NCI-H1092 (cell line): ENCODE measurements at places on chromosomes 1 and 21.
A peak's percentile ranks its signal among the peaks of the same experiment; 100 is the strongest.

GRCh38 chr21:46322351-46323226 lies 1.1 kb downstream of the C21orf58 start:
- DNase-seq: no peak

DNA sequence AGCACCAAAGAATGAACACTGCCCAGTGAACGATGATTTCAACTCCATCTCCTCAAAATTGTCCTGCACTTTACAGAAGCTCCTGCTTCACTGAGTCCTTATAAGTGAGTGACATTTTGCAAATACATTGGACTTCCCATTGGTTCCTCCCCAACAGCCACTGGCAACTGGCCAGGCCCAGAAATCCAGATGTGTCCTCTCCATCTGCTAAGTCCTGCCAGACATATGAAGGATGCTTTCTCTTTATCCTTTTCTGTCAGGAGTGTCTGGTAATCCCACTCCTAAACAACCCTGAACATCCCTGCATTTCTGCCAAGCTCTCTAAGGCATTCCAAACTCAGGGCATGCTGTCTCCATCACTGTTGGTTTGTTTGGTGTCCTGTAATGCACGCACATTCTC lies 271.8 kb downstream of the RRAGC start:
- DNase-seq: no peak

DNA sequence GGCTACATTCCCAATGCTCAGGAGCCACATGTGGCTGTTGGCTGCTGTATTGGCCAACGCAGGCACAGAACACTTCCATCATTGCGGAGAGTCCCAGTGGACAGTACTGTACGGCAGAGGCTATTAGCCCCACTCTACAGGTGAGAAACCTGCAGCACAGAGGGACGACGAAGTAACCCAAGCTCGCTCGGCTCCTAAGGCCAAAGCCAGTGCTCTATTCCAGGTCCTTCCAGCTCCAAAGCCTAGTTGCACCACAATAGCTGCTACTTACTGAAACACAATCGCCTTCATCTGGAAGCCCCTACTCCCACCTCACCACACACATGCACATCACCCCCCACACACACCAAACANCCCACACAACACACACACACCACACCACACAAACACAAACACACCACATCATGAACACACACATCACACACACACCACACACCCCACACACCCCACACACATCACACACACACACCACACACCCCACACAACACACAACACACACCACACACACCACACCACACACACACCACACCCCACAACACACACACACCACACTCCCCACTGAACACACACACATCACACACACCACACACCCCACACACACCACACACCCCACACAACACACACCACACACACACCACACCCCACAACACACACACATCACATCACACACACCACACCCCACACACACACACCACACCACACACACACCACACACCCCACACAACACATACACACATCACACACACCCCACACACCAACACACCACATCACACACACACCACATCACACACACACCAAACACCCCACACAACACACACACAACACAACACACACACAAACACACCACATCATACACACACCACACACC lies 3.2 kb downstream of the LYPD8 start:
- DNase-seq: no peak

DNA sequence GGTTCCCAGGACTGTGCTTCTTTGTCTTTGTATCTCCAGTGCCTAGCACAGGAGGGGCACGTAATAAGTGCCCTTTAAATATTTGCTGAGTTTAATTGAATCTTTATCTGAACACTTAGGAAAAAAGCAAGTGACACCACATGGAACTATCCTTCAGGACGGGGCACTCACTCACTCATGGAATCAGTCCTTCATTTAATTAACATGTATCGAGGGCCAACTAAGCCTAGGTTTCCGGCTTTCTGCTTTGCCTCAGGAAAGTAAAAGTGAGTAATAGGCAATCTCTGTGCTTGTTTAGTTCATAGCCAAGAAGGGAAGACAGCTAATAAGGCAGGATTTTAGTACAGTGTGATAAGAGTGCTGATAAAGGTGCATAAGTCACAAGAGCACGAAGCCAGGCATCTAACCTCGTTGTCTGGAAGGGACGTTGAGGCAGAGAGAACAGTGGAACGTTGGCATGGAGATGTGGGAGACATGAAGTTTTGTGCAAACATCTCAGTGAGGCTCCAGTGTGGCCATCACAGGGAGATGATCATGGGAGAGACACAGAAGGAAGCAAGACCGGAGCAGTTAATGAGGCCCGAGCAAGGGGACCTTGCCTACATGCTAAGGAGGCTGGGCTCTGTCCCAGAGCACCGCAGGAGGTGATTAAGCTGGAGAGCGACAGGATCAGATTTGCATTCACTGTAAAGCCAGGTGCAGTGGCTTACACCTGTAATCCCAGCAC lies 54.1 kb upstream of the TRIM67 start:
- no peak for DNase-seq

DNA sequence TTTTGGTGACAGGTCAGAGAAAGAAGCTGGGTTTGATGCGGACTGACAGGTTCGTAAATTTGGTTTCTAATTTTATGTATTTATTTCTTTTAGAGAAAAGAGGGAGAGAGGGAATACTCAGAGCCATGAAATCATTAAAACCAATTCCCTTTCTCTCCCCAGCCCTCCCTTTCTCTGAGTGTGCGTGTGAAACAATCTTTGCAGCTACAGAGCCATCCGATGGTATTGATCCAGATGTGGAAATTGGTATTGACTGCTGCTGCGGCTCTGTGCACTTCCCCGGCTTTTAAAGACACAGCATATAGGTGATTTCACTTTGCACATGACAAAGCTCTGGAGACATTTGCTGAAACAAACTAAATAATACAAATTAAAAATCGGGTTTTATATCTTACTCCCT lies 42.4 kb upstream of the PBX1 start:
- no peak for DNase-seq

DNA sequence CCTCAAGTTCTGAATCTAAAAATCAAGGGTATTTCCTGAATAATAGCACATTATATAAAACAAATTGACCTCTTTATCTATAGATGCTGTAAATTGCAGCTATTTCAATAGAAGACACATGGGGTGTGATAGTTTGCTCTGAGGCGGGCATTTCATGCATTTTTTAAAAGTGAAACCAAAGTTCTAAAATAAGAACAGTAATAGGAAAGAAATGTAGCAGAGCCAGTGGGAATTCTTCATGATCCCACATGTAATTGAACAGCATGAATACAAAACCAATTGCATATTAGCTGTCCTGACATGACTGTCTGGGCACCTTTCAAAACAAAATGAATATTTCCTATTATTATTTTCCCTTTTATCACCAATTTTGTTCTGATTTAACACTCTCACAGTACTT lies 85.0 kb downstream of the RGS21 start:
- DNase-seq: no peak

DNA sequence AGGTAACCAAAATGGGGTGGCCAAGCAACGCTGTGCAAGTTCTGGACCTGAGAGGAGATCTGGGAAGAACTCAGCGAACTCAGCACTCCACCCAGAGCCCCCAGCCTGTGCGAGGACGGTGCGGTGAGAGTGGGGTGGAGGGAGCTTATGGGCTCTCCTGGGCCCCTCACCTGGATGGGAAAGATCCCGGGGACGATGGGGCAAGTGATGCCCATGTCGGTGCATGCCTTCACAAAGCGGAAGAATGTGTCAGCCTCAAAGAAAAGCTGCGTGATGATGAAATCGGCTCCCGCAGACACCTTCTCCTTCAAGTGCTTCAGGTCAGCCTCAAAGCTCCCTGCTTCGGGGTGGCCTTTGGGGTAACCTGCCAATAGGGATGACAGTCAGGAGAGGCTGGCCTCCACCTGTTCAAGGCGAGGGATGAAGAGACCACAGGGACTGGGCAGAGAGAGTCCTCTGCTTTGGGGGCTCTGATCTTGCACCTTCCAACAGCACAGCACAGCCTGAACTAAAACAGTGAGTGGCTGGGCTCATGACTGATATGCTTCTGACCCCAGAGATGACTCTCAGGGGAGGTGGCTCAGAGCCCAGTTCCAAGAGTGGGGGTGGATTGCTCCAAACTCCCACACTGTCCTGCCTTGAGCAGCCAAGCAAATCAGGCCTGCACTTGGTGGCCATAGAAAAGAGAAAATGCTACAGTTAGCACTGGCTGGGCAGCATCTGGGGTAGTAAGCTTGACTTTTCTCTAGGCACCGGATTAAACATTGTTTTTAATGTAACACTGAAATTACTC lies 9.5 kb downstream of the MTHFR start:
- DNase-seq: no peak

- no peak for DNase-seq
Observed at GRCh38 chr1:225539575-225539974, 111.7 kb upstream of the LBR start.

DNA sequence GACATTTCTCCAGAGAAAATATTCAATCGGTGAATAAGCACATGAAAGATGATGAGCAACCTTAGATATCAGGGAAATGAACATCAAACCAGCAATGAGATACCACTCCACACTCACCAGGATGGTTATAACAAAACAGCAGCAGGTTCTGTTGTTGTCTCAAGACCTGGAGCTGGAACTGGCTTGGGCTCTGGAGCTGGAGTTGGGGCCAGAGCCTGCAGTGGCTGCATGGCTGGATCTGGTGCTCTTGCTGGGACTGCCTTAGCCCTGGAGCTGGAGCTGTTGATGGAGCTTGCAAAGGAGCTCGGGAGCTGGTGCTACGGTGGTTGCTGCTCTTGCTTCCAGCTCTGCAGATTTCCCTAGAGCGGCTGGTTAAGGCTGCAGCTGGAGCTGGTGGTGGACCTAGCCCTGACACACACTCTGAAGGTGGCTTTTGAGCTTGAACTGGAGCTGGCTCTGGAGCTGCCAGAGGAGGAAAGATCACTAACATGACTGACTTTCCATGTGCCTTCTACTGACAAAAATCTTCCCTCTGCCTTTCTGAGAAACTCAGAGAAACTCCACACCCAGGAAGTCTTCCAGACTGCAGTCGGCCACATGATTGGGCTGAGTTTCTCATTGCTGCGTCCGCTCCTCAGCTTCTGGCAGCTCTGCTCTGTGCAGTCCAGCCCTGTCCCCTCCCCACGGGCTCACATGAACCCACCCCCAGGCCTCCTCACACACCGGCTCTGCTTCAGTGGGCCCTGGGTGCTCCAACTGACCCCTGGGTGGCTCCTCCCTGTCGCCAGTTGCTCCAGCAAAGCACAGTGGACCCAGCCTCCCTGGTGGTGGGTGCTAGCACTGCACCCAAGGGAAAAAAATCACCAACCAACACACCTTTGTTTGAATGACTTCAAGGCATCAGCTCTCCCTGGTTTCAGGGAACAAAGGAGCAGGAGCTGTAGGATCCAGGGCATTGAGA lies 139.1 kb upstream of the FMN2 start:
- DNase-seq: peak; percentile 14

DNA sequence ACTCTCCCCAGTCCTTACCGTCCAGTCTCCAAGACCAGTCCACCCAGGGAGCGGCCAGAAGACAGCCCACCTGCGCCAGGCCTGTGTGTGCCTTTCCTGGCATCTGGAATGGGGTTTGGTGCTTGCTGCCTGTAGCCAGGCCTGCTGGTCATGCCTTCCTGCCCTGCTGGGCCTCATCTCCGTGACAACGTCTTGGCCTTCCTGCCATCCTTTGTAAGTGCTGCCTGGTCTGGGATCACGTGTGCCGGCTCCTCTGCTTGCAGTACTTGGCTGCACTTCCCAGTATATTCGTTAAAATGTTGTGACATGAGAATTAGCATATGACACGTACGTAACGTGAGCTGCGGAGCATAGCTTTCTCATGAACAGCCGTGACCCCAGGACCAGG lies 145.3 kb upstream of the COL6A1 start:
- no peak for DNase-seq

DNA sequence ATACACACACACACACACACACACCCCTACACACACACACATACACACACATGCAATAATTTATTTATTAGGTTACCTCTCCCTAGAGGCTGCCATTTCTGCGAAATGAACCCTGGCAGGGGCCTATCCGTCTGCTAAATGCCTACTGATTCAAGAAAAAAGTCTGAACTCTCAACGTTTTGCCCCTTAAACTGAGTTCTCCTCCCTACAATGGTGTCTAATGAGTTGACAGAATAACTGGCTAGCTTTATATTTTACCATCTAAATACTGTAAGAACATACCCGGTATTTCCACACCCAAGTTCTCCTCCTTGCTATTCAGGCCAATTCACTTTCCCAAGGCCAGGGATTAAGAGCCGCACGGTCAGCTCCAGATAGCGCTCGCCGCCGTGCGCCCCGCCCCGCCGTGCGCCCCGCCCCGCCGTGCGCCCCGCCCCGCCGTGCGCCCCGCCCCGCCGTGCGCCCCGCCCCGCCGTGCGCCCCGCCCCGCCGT lies 339 bp upstream of the RNPC3 start:
- no peak for DNase-seq
